ENCODE measurements at places on chromosomes 5 and 9.
A peak's percentile ranks its signal among the peaks of the same experiment; 100 is the strongest.

- DNase-seq: no peak
Observed at GRCh38 chr5:140282266-140282665, 20.6 kb downstream of the PFDN1 start.

DNA sequence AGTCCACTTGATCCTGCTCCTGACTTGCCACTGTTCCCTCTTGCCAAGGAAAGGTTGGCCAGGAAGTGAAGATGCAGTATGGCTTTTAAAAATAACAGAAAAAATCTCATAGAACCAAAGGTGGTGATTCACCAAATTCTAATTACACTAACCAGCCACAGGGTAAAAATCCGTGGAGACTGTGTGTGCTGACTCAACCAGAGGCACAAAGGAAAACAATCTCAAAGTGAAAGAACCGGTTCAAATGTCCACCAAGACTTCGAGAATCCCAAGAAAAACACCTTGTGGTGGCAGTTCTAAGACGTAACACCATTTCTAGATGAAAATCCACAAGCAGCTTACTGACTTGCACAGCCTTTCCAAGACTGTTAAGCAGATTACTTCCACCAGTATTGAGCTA lies 279.1 kb downstream of the TLE1 start:
- no peak for DNase-seq

- DNase-seq: no peak
Observed at GRCh38 chr5:32542216-32543059, 42.9 kb upstream of the SUB1 start.

- DNase-seq: no peak
Observed at GRCh38 chr9:109421026-109421970, 76.8 kb downstream of the PTPN3 start.

- DNase-seq: no peak
Observed at GRCh38 chr9:123135430-123135829, 102.0 kb downstream of the GPR21 start.

- peak; percentile 26 for DNase-seq
Observed at GRCh38 chr5:852431-853401, 1.9 kb upstream of the ZDHHC11 start.
